T-helper 17 cell (primary cell): ENCODE measurements at places on chromosomes 16 and 17.

- no peak for DNase-seq
These were observed 64.9 kb downstream of the IRF8 start for GRCh38 chr16:85963753-85964285.

DNA sequence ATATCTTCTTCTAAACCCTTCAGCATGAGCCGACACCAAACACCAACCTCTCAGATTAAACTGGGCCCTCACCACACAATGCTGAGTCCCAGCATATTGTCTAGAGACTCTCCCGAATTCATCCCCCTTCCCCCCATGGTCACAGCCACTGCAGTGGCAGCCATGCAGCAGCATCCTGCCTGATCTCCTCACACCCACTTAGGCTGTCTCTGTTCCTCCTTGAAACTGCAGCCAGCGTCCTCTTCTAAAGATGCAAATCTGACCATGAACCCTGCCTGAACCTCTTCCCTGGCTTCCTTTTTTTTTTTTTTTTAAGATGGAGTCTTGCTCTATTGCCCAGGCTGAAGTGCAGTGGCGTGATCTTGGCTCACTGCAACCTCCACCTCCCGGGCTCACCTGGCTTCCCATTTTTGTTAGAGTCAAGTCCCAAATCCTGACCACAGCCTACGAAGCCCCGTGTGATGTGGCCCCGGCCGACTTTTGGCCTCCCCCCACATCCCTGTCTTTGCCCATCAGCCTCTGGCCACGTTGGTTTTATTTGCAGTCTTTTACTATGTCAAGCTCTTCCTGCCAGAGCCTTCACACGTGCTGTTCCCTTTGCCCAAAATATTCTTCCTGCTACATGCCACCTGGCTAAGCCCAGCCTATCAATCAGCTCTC lies 2.8 kb downstream of the FA2H start:
- DNase-seq, result no peak

DNA sequence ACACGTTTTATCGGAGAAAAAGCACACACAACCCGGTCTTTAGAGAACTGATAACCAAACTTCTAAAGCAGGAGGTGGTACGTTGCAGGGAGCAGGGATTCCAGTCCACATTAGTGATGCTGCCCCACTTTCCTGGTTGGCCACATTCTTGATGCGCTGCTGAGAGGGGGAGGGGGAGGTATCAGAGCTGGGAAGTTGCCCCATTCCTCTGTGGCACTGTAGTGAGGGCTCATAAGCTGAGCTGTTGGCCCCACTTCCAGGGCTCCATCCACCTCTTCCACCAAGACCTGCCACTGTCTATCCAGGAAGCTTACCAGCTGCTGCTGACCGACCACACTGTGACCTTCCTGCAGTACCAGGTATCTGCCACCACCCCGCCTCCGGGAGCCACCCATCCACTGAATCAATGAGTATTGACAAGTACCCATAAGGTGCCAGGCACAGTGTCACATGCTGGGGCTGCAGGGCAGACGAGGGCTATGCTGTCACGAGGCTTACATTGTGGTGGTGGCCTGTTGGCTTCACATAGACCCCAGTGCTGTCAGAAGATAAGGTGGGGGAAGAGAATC lies 1.1 kb downstream of the TSEN54 start:
- DNase-seq, result no peak

DNA sequence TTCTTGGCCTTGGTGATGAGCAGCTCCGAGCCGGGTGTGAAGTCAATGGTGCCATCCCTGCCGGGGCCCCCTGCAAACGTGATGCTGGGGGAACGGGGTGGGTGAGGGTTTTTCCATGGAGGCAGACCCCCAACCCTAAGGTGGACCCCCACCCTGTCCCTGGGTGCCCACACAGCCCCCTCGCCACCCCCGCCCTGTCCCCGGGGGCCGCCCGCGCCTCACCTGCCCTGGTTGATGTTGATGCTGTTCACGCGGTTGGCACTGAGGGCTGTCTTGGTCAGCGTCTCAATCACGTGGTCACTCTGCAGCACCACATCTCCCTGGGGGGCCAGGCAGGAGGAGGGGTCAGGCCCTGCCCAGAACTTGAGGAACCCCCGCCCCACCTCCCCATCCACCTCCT lies 11.2 kb upstream of the CRK start:
- no peak for DNase-seq

- DNase-seq, result no peak
These were observed 22.1 kb downstream of the GPR139 start for GRCh38 chr16:20051611-20052010.

GRCh38 chr16:30875871-30876801 lies 17.7 kb downstream of the BCL7C start:
- DNase-seq, result no peak

DNA sequence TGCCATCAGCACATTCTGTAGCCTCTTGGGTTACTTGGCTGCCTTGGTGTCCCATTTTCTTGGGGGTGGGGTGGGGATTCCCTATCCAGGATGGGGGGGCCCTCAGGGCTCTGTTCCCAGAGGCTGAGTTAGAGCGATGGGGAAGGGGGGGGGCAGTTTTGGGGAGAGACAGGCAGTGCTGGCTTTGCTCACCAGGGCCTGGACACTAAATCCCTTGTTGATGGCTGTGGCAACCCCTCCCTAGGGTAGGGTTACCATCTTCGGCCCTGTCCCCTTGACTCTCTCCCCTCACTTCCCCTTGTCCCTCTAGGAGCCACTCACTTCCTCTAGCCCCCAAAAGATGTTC lies 660 bp upstream of the ATP2A1 start:
- no peak for DNase-seq

DNA sequence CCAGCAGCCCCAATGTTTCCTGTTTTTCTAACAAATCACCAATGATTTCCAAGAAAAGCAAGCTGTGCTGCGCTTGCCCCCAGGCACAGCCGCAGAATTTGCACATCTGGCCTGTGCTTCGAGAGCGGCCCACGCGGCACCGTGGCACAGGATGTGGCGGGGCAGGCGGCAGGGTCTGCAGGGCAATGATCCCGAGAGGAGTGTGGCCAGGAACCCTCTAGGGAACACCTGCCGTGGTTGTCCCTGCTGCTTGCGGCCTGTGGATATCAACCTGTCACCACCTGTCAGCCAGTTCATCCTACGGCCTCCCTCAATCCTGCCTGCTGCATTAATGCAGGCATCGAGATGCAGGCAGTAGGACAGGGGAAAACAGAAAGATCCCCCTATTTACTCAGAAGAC lies 24.0 kb downstream of the PIK3R5 start:
- peak; percentile 32 for DNase-seq

GRCh38 chr16:50999181-50999580 lies 151.9 kb downstream of the SALL1 start:
- DNase-seq, result no peak

DNA sequence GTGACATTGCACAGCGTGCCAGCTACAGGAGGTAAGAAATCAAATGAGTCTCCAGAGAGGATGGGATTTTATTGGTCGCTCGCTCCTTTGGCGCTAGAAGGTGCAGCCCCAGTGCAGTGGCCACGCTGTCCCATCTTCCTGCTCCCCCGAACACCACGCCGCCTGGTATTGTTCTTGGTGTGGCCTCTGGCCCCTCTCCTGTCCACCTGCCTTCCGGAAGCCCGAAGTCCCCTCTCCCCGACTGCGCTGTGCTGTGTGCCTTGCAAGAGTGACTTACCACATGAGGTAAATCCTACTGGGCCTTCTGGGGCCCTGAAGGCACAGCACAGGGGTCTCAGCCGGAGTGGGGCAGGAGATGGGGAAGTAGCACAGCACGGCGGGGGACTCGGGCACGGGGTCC lies 58.2 kb downstream of the MARCHF10 start:
- no peak for DNase-seq

DNA sequence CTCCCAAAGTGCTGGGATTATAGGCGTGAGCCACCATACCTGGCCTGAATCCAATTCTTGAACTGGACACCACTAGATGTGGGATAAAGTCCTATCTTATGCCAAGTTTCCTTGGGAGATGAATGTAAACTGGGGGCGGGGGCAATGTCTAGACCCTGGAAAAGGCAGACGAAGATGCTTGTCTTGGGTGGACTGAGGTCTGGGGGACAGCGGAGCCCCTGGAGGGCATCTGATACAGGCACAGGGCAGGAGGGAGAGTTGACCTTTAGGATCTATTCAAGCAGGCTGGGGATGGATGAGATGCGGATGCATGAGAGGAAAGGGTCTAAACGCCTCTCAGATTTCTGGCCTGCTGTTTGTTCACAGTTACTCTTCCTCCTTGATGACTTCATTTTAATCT lies 11.7 kb downstream of the C1QTNF1 start:
- DNase-seq, result no peak

- no peak for DNase-seq
These were observed 19.8 kb downstream of the PLXDC1 start for GRCh38 chr17:39131616-39132015.

DNA sequence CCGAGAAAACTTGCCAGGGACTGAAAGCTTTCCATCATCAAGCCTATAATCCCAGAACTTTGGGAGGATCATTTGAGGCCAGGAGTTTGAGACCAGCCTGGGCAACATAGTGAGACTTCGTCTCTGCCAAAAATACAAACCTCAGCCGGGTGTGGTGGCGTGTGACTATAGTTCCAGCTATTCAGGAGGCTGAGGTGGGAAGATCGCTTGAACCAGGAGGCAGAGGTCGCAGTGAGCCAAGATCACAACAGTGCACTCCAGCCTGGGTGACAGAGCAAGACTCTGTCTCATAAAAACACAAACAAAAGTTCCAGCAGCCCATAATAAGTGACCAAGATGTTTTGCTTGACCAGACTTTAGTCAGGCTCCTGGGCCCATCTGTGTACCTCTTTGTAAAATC lies 1.9 kb downstream of the MEAK7 start:
- no peak for DNase-seq

DNA sequence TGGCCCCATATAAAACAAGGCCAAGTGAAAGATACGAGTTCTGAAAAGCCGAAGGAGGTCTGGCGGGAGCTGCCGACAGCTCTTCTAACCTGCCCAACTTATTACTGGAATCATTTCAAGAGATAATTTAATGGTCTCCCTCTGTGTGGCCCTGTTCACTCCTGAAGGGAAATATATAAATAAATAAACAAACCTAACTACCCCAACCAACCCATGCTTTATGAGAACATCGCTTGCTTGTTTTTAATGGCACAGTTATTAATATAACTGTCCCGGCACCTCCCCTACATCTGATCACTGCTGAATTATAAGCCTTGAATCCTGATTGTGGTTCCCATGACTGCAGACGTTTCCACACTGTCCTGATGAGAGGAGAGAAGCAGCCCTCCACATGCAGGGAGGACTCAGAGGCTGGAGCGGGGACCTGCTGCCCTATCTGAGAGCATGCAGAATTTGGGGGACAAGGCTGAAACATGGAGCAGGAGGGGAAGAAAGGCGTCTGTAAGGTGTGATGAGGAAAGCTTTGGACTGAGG lies 22.2 kb downstream of the CDK5RAP3 start:
- DNase-seq, result no peak

- no peak for DNase-seq
These were observed 316.4 kb upstream of the MYOCD start for GRCh38 chr17:12349297-12349696.

DNA sequence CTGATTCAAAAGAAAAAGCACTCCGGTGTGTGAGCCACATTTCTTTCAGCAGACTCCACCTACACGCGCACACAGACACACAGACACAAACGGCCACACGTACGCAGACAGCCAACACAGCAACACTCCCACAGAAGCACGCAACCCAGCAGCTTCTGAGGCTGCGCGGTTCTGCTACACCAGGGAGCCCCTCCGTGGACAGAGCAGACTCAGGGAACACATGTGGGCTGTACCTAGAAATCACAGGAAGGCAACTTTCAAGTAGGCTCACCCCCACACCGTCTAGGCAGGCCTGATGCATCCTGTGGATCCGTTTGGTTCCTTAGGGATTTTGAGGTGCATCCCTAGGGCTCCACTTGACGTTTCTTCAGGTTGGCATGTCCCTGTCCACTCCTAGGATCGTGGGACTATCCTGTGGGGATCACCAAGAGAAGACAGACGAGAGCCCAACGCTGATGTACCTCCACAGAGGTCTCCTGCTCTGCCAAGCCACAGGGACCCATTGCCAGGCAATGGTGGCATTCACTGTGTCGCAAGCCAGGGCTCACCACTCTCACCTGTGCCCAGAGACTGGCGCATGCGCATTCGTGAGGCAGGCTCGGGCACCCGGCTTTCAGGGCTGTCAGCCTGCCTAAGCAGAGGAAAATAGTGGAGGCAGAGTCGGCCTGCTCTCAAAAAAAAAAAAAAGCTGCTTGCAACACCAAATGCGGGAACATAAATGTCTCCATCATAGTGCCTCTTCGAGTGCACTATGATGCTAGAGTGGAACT lies 2333.3 kb downstream of the TP53TG3F start:
- no peak for DNase-seq

DNA sequence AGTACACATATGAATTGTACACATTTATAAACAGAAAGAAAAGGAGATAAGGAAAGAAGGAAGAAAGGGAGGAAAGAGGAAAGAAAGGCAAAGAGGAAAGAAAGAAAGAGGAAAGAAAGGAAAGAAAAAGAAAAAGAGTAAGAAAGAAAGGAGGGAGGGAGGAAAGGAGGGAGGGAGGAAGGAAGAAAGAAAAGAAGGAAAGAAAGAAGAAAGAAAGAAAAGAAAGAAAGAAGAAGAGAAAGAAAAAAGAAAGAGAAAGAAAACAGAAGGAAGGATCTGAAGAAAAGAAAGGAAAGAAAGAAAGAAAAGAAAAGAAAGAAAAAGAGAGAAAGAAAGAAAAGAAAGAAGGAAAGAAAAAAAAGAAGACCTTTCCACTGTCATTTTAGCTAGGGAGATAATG lies 571.4 kb upstream of the SALL1 start:
- DNase-seq, result no peak

DNA sequence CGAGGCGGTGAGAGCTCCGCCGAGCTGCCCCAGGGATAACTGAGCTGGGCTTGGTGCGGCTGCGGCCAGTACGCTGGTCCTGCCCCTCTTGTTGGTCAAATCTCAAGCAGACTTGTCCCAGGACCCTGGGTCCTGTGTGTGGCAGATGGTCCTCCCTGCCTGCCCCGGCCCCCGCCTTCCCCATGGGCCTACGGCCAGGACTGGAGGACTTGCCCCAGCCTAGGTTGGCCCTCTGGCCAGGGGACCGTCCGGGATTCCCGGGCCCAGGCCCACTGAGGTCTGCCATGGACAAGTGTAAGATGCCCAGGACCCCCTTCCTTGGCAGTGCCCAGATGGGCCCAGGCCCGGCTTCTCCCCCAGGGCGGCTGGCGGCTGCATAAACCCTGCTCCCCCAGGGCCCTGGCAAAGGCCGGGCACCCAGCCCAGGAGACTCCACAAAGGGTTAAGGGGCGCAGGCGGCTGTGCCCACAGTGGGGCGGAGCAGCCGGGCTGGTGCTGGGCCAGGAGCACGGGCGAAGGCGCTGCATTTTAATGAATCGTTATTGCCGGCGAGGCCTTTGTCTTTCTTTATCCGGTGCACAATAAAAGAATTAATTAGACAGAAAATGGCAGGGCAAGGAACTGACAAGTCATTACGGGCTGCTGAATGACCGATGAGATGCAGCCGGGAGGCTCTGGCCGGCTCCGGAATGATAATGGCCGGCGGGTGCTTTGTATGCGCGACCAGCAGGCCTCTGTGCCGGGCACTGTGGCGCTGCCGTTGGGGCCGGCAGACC lies 9.1 kb downstream of the SOX8 start:
- no peak for DNase-seq

GRCh38 chr17:17191961-17192381 lies 14.2 kb downstream of the PLD6 start:
- DNase-seq, result no peak

GRCh38 chr17:77796176-77796860 lies 162.2 kb upstream of the TNRC6C start:
- DNase-seq, result no peak

GRCh38 chr17:38896346-38896954 lies 26.6 kb downstream of the LASP1 start:
- no peak for DNase-seq
